ELR (cell line): ENCODE measurements at places on chromosomes 2 and 18.

- no peak for DNase-seq
Measured at GRCh38 chr2:55159037-55159651, 72.9 kb downstream of the CLHC1 start.

DNA sequence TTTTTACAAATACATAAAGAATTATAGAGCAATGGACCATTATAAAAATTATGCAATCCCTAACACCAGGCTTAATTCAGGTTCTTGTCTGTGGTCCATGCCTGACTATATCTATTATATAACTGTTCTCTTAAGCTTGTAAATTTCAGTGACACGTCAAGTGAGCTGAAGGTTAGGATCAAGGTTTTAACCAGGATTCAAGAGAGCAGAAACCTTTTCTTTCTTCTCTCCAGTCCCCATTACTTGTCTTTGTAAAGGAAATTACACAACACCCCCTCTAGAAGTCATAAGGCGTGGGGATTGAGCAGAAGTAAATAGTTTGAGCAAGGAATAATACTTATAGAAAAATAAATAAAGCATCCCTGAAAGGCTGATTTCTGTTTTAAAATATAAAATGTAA lies 122.0 kb downstream of the ZNF521 start:
- DNase-seq, result no peak

DNA sequence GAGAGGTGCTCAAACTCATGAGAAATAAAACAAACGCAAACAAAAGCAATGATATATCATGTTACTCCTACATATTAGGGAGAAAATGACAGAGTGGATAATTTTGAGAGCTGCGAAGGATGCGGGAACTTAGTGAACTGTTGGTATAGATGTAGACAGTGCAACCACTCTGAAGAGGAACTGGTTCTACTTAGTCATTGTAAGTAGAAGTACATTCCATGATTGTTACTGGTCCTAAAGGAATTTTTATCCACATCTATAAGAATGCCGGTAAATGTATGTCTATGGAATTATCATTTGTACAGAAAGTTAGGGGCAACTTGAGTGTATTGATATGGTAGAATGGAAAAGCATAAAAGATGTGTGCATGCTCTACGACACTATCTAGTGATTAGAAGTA lies 1238.4 kb downstream of the LRP1B start:
- peak; percentile 36 for DNase-seq

- peak; percentile 46 for DNase-seq
Measured at GRCh38 chr2:25159949-25160348, 8.4 kb downstream of the POMC start.
